ENCODE measurements at places on chromosomes 13 and 19. TPM values are rescaled to one million over a fixed set of nuclear protein-coding genes. Genes with fewer than 3 reads are reported as not detected.
A peak's percentile ranks its signal among the peaks of the same experiment; 100 is the strongest.

Gene CASP14
- total RNA-seq, result not detected

Gene NAA16
- total RNA-seq, result 7.0 TPM

Gene LIM2
- not detected for total RNA-seq

Gene LYPD4
- total RNA-seq, result not detected

Gene TMTC4
- 7.5 TPM for total RNA-seq

Gene PDE4C
- total RNA-seq, result 1.8 TPM

Gene SPATA13
- 8.3 TPM for total RNA-seq

Gene ZNF221
- total RNA-seq, result 3.6 TPM

Gene ALOX5AP
- 8.4 TPM for total RNA-seq

Gene GJB2
- 0.38 TPM for total RNA-seq

Gene CABP5
- total RNA-seq, result not detected

DNA sequence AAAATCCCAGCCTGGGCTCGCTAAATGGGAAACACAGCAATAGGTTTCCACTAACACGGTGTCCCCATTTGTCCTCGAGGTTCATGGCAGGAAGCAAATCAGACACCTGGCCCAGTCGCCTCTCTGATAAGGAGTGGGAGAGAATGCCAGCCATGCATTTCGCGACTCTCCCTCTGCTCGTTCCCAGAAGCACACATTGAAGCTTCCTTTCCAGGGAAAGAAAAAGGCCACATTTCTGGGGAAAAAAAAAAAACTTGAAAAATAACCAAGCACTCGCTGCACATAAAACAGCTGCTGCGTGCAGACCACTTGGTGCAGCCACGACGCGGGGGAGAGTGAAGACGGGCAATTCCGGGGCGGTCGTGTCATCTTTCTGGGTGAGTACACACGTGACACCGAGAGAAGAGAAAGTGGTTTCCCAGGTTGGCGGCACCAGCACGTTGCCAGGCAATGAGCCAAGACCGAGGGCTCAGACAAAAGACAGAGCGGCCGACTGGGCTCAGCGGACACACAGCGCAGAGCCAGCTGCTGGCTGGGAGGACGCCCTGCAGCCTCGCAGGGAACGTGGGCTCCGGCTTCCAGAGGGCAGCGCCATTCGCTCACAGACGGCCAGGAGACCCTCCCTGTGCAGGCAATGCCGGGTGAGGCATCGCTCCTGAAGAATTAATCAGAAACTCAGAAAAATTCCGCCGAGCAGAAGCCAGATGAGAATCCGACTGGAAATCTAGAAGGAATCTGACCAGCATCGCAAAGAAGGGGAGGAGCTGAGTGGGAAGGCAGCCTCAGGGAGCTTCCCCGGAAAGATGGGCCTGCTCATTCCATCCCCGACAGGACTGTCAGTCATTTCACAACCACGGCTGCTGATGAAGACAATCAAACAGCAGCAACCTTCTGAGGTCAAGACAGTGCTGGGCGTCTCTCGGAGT lies 83.2 kb upstream of the IRS2 start:
- peak; percentile 90 for DNase-seq

- DNase-seq, result peak; percentile 52
These were observed 1.5 kb upstream of the CEACAM5 start for GRCh38 chr19:41706741-41707501.

DNA sequence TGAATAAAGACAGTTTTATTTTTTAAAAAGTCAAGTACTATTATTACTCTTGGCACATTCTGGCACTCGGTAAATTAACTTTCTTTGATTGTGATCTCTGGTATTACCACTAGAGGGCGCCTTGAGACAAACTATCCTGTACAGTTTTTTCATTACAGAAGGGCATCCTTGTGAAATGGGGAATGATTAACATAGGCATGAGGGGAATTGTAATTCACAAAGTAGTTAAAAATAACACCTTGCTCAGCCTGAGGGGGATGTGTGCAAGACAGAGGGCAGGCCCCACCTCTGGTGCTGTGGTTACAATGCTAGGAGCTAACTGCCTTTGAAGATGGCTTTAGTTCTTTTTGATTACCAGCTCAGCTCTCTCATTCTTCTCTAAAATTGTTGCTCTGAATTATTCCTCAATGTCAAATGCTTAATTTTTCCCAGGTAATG lies 24.2 kb upstream of the C1QTNF9B start:
- DNase-seq, result no peak

DNA sequence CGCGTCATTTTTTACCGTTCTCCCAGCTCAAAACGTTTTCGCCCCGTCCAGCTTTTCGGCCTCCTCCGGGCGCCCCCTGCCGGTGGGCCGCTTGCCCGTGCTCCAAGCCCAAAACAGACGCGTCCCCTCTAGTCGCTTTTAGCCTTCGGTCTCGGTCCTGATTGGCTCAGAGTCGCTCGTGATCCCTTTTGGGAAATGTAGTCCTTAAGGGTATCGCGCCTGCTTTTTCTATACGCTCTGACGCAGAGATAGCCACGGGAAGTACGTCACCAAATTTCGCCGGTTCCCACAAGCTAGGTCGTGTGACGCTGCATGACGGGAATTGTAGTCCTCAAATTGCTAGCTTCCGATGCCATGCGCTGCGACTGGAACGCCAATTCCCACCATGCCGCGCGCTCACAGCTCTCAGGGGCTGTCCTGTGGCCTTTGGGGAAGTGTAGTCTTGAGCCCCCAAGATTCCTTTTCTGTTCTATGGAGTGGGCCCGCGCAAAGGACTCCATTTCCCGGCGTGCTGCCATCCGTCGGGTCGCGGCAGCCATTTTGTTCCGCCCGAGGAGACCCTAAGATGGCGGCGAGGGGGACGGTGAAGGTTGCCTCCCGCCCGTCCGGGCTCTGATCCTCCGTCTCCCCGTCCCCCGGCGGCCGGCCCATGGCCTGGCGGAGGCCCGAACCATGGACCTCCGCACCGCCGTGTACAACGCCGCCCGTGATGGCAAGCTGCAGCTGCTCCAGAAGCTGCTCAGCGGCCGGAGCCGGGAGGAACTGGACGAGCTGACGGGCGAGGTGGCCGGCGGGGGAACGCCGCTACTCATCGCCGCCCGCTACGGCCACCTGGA lies at the start of gene FEM1A:
Gene FEM1A (plus strand): TSS at position 552 of the 836 bp plus-strand sequence. CDS start 121 bp downstream, at position 673.
- DNase-seq, result peak; percentile 99

DNA sequence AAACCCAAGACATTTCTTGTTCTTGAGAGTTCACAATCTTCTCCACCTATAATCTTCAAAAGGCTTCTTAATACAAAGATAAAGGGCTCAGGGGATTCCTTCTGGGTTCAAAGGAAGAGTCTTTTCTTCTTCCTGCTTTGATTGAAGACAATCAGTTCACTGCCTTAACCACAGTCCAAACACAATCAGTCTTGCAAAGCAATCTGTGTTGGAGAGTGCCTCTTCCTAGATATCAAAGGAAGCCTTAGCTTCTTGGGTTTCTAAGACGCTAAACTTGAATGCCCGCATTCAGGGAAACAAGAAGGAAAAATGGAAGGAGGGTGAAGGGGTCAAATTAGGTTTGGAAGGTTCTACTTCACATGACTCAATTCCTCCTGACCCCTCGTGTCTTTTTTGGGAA lies 27.2 kb downstream of the RANBP3 start:
- no peak for DNase-seq

DNA sequence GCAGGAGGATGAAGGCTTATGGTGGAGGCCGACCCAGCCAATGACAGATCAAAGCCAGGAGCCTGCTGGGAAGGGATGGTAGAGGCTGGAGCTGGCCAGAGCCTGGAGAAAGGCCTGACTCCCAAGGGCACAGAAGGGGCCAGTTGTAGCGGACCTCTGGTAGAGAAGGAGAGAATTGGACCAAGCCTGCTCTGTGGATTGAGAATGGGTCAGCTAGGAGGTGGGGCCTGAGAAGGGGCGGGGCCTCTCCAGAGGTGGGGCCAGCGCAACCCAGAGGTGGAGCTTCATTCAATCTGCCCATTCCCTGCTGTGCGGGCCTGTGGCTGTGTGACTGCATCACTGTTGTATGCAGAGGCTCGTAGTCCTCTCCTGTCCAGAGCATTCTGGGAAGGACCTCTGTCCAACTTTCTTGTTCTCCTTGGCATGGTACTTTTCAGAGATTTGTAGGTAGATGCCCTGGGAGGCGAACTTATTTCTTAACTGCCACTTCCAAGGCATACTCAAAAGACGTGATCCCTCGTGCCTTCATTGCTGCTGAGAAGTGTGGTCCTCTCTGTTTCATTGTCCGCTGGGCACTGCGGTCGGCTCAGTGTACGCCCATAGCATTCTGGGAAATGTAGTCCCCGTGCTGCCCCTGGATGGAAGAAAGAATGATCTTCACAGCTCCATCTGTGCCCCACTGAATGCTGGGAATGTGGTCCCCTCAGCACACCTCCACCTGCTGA lies 6.7 kb downstream of the GRIN2D start:
- peak; percentile 73 for DNase-seq

- no peak for DNase-seq
These were observed 7.6 kb upstream of the BICRA start for GRCh38 chr19:47601180-47601904.

DNA sequence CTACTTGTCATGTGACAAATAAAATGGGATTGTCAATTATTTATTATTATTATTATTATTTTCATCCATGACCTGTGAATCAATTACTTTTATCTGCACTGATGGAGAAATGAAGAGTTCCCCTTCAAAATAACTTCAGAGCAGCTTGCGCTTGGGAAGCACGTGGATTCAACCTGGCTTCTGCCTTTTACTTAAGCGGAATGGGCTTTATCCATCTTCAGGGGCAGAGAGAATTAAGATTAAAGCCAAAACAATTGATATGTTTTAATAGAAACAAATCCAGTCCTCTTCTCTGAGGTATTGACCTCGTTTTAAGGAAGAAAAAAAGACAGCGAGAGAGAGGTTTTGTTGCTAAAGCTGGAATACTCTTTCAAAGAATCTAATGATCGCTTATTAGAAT lies 876 bp downstream of the SACS start:
- no peak for DNase-seq

- DNase-seq, result no peak
These were observed 107.0 kb downstream of the ZIC5 start for GRCh38 chr13:99864627-99864990.

DNA sequence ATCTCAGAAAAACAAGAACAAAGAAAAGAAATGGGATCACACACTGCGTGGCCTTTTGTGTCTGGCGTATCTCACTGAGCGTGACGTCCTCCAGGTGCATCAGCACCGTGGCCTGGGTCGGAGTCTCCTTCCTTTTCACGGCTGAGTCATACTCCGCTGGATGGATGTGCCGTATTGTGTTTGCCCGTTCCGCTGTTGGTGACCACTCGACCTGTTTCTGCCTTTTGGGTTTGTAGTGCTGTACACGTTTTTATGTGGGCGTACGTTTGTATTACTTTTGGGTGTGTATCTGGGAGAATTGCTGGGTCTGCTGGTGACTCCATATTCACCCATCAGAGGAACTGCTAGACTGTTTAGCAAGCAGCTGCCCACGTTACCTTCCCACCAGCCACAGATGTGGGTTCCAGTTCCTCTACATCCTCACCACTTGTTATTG lies 11.4 kb downstream of the ARID3A start:
- no peak for DNase-seq

DNA sequence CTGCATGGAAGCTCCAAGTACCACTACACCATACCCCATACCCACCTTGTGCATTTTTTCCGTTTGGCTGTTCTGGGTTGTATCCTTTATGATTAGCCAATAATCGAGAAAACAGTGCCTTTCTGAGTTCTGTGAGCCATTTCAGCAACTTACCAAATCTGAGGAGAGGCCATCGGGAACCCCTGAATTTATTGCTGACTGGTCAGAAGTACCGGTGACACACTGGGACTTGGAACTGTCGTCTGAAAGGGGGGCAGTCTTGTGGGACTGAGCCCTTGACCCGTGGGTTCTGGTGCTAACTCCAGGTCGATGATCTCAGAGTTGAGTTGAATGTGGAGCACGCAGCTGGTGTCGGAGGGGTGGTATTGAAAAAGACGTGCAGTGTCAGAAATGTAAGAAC lies 15.0 kb downstream of the UPF3A start:
- DNase-seq, result no peak

DNA sequence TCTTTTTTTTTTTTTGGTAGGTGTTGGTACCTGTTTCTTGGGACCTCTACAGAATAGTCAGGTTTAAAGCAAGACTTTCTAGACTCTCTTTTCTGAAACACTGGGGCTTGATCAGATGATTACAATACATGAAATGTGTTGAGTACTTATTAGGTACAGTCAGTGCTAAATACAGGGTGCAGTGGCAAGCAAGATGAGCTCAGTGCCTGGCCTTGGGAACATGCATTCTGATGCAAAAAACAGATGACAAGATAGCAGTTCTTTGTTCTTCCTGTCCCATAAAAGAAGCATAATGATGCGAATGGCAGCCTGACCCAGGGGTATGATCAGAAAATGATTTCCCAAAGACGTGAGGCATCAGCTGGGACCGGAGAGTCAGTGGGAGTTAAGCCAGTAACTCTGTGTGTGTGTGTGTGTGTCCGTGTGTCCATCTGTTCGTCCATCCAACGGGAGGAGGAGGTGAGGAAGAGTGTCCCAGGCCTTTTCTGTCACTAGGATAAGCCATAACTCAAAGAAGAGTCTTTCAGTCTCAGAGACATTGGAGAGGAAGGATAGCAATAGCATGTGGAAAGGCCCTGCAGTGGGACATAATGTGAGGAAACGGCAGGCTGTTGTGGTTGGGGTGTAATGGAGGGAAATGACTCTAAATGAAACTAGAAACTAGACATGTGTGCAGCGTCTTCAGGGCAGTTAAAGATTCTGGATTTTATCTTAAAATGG lies 32.2 kb downstream of the SLAIN1 start:
- DNase-seq, result no peak

- DNase-seq, result no peak
These were observed 78.7 kb upstream of the GPC6 start for GRCh38 chr13:93147946-93148345.

DNA sequence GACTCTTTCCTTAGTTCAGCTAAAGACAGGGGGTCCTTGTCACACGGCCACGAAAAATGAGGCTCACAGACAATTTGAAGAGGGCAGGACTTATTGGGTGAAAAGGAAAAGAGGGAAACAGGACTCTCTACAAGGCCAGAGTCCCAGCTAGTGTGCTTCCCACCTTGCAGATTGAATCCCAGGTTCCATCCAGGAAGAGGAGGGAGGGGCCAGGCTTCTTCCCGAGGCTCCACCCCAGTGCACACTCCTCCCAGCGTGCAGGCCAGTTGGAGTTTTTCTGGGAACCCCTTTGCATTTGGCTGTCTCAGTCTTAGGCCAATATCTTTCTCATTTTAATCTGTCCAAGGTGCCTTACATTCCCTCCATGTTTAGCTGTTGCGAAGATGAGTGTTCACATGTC lies 106.8 kb downstream of the DNAJC3 start:
- DNase-seq, result no peak

DNA sequence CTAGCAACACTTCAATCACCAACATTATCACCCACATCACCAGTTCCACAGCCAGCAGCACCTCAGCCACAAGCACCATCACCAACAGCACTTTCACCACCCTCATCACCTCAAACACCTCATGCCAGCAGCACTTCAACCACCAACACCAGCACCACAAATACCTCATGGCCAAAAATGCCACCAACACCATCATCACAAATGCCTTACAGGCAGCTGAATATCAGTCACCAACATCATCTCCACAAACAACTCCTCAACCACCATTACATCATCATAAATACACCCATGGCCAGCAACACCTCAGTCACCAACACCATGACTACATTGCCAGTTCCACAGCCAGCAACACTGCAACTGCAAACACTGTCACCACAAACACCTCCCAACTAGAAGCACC lies 10.4 kb downstream of the FCER2 start:
- no peak for DNase-seq

All from Right ventricle myocardium superior (tissue), 1 donor.